Amniotic stem cell (primary cell): ENCODE measurements at places on chromosomes 5 and 9.
A peak's percentile ranks its signal among the peaks of the same experiment; 100 is the strongest.

- no peak for DNase-seq
These were observed 47.9 kb upstream of the MYOT start for GRCh38 chr5:137819766-137820165.

DNA sequence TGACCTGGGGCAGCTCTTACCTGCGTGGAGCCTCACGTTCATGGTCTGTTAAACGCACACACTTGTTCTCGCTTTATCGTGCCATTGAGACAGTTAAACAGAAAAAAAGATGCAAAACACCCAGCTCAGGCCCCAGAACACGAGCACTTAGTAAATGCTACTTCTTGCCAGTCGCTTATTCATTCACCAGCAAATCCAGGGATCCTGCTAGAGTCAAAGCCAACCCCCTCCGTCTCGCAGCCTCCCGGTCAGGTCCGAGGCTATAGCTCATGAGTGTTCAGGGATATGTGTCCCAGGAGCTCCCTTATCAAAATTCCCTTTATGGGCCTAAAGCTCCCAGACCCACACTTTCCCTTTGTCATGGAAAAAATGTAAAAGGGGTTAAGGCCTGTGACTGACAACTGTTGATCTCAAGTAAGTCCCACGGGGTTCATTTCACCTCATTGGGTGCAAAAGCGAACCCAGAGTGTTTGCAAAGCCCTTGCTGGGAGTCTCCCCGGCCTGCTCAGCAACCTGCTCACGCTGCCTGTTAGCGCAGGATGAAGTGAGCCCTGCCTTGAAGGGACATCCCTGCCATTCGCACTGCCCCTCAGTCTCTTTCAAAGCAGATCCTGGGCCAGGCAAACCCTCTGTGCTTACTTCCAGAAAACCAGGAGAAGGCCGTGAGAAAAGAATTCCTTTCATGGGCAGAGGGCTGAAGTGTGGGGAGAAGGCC, 40.7 kb downstream of the HRH2 start:
- DNase-seq = no peak

DNA sequence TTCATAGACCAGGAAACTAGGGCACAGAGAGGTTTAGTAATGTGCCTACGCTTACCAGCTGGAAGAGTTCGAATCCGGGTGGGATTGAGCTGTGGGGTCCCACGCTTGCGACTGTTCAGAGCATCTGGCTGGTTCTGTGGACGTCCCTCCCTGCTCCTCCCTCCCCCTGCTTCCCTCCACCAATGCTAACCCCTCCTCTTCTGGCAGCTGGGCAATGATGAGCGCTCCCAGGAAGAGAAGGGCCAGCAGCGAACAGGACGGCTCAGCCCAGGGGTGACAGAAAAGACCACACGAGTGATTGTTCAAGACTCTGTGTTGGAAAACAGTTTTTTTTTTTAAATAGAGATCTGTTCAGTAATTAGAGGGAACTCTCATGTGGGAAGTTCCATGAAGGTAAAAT, 6.9 kb downstream of the FAM163B start:
- DNase-seq = no peak

DNA sequence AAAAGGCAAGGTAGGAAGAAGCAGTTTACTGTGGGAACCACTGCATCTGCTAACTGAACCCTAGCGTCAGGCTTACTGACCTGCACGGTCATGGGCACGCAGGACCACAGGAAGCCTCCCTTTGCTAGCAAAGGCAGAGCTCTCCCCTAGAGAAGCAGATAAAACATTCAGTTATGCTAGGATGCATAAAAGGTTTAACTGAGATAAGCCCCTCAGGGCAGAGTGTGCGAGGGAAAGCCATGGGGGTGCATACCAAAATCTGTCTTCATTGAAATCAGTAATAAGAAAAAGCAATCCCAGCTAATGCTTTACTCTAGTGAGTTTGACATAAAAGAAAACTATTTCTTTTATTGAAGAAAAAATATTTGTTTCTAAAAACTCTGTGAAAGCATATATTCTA, 2403.7 kb upstream of the C9orf72 start:
- DNase-seq = no peak

DNA sequence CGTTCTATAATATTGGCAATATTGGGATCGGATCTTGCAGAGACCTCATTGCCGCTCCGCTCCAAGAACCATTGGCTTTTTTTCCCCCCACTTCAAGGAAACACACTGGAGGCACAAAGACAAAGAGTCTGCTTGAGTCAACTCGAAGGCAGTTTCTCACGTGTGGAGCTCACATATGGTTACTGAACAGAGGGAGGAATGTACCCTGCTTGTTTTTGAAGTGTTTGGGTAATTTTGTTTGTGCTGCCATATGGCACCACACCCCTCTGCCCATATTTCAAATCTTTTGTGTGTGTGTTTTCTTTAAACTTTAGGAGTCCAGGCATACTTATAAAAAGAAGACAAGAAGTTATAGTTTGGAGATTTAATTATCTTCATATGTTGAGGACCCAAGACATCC, 595.9 kb downstream of the DTWD2 start:
- no peak for DNase-seq

DNA sequence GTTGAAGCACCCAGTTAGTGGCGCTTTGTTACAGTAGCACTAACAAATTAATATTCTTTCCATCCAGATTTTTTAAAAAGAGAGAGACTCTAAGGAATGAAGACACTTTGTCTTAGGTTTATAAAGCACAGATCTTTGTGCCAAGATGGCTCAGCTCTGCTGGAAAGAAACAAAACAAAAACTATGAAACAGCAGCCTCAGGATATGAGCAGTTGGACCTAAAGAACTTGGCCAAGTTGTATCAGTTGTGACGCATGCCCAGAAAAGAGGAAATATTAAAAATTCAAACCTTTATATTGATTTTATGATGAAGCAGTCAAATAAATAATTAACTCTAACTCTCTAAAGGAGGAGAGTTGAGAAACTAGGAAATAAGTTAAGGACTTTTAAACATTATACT, 427.2 kb downstream of the SPOCK1 start:
- no peak for DNase-seq

DNA sequence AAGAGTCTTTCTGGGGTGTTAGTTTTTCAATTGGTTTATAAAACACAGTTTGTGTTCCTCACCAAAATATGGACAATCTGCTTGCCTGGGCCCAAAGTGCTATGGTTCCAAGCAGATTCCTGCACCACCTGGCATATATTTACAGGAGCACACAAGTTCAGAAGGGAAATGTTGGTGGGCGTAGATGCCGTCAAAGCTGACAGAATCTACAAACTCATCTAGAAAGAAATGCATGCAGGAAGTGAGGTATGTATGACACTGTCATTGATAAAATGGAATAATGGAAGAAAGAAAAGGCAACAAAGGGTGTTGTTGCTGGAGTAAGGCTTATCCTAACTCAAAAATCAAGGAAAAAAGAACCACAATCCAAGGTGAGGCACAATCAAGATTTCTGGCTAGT, 225.8 kb downstream of the MLLT3 start:
- DNase-seq = no peak

DNA sequence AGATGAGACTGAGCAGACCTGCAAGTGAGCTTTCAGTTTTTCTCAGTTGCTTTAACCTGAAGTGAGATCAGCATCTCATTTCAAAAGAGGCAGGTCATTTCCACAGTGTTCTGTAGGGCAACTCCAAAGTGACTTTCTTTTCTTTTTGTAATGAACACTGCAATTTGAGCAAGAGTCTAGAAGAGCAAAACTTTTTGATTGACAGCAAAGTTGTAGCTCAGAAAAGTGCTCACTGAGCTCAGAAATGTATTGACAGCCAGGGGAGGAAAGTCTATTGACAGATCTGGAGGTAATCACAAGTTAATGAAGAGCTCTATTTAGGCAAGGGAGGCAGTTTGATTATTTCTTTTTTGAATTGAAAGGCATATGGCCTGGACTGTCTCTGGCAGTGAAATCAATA, 54.6 kb downstream of the LRRC70 start:
- no peak for DNase-seq

DNA sequence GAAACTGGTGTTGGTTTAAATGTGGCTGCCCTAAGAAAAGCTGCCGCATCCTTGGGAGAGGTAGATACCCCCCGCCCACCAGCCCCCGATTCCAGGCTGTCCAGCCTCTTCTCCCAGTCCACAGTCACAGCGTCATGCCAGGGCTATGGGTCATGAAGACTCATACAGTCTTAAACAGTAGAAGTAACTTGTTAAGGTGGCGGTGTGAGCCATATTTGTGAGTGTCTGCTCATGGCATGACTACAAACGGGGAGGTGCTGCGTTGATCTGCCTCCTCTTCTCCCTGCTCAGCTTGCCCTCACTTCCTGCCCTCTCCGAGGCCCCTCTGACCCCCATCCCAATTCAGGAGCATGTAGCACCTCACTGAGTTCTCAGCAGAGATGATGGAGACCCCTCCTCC, 20.8 kb downstream of the FGD3 start:
- no peak for DNase-seq

DNA sequence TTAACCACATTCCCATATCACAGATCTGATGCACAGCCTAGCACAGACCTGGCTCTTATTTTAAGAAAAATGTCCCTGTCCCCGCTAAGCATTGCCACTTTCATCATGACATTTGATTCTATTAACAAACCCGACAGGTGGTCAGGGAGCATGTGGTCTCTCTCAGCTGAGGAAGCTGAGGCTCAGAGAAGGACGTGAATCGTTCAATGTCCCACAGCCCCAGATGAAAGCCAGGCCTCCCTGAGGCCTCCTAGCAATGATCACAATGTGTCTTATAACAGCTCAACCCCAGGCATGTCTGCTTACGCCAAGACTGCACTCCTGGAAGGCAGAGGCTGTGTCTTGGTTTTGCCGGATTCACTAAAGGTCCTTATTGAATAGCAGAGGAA, 10.4 kb upstream of the CRB2 start:
- no peak for DNase-seq

DNA sequence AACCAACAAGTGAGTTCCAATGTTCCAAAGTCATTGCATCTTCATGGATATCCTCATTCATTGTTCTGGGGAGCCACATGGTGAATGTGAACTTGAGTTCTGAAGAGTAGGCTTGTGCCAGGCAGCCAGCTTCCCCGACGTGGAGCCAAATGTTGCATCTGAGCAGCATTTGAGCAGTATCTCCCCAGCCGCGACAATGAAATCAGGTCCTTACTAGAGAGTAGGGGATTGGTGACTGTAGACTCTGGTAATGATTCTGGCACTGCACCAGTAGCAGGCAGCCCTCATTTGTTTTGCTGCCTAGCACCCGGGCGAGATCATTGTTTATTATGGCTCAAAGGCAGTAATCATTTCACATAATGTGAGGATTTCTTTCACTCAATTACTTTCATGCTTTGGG, 451.4 kb upstream of the C9orf72 start:
- no peak for DNase-seq

DNA sequence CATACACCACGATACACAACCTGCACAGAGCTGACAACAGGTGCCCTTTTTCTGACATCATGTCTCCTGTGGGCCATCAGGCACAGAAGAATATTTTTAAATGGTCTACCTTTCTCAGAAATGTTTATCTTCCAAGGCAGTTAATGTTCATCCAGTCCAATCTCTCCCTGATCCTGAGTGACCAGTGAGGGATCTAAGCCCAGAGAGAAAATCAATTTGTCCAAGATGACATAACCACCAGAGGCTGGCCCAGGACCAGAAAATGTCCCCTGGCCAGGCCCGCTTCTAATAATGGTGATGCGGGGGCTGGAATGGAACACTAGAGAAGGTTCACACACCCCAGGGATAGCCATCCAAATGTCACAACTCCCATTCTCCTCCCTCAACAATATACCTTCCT, 357.9 kb upstream of the KIF2A start:
- DNase-seq = no peak

GRCh38 chr5:110854200-110854599, 115.4 kb downstream of the SLC25A46 start:
- DNase-seq = no peak

GRCh38 chr5:21219966-21220365, 1232.0 kb upstream of the CDH18 start:
- DNase-seq = no peak

- DNase-seq = peak; percentile 48
These were observed 720 bp downstream of the TUSC1 start for GRCh38 chr9:25677301-25678146.

DNA sequence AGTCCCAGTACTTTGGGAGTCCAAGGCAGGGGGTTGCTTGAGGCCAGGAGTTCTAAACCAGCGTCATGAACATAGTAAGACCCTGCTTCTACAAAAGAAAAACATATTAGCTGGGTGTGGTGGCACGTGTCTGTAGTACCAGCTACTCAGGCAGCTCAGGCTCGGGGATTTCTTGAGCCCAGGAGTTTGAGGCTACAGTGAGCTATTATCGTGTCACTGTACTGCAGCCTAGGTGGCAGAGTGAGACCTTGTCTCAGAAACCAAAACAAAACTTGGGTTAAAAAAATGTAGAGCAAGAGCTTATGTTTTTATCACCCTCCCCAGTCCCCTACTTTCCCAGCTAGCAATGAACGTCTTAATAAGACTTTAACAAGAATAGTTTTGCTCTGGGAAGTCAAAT, 46.7 kb downstream of the UHRF2 start:
- no peak for DNase-seq

GRCh38 chr5:147737921-147738320, 44.6 kb downstream of the JAKMIP2 start:
- DNase-seq = no peak

DNA sequence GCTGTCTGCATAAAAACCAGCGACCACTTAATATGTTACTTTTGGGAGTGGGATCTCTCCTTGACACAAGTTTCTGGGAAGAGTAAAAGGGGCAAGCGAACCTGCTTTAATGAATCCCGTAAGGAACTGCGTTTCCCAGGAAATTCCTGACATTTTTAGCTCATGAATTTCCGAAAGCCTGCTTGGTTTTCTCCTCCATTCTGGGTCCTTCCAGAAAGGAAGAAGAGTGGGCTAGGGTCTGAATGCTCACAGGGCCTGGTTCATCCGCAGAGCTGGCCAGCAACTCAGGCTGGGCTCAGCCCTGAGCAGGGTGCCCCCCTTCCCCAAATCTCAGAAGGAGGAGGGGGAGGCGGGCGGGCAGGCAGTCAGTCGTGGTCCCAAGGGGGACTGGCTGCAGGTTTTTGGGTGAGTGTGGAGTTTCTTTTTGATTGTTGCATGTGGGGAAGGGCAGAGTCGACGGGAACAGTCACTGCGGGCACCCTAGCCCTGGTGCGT, 1.2 kb upstream of the PURA start:
- DNase-seq = no peak

- no peak for DNase-seq
These were observed 41.0 kb downstream of the CCNJL start for GRCh38 chr5:160271396-160271795.
